LHCN-M2 (cell line): ENCODE measurements at places on chromosomes 5 and 9.

DNA sequence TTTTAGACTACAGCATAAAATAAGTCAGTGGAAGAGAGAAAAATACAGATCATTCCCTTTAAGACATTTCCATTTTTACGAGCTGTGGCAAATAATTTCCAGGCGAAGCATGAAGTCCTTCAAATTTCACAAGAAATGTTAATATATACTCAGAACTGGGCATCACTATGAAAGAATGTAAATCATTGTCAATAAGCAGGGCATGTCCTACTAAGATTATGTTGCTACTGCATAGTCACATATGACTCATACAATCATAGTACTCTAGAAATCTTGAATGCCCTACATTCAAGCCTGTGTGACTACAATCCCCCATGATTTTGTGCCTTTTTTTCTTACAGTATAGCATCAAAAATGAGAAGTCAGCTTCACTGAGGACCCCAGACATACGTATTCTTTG lies 485.2 kb upstream of the FTMT start:
- DNase-seq = peak; percentile 1

- DNase-seq = no peak
Observed at GRCh38 chr5:144457160-144457559, 286.5 kb downstream of the KCTD16 start.

DNA sequence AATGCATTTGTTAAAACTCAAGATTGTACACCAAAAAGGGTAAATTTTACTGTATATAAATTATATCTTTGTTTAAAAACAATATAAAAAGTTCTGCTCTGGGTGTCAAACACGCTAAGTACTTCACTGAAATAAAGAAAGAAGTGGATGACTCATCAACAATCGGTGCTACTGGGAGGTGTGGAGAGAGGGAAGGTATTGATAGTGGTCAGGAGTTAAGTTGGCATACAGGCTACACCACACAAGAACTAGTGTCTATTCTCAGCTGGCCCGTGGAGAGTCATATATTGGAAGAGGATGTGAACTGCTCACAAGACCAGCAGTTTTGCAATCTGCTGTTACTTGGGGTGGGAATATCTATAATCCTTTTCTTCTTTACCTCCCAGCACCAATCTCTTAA lies 145.7 kb upstream of the TRPC7 start:
- DNase-seq = no peak

DNA sequence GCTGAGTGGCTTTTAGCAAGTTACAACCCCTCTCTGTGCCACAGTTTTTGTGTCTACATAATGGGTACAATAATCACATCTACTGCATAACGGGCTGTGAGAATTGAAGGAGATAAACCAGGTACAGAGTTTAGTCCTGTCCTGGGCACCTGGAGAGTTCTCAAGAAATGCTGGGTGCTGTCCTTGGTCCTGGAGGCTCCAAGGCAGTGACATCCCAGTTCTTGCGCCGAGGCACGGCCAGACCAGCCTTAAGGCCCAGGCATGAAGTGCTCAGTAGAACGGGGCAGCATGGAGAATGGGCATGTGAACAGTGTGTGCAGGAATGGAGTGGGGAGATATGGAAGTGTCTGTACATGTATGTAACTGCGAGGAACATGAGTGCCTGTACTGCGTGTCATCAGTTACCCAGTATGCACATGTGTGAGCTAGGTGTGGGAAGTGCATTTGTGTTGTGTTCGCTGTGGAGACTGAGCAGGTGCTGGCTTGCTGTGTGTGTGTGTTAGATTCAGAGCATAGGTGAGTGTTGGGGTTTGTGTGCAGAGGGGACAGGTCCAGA lies 6.3 kb upstream of the UNC5A start:
- DNase-seq = no peak

GRCh38 chr5:157598350-157598936 lies 22.9 kb upstream of the ADAM19 start:
- no peak for DNase-seq

- DNase-seq = no peak
Observed at GRCh38 chr9:124500796-124501611, 6.2 kb downstream of the NR5A1 start.

- no peak for DNase-seq
Observed at GRCh38 chr5:161685461-161685860, at the start of gene GABRA6. Gene GABRA6 (plus strand): TSS chr5:161685721. CDS start chr5:161685990, 269 bp downstream.

DNA sequence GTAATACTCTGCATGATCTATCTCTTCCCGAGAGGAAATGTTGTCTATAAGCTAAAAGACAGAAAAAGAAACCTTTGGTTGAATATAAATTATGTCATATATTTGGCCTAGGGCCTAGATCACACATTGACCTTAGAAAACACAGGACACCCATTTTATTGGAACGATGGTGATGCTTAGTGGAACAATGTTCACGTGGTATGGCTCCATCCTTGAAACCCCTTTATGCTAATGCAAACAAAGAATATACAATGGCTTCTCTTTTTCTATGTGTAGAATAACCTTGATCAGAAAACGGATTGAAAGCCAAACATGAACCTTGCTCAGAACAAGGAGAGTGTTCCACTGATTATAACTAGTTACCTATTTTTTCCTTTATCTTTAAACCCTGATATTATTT lies 24.5 kb downstream of the MRPS27 start:
- no peak for DNase-seq

GRCh38 chr5:7221041-7221440 lies 174.9 kb upstream of the ADCY2 start:
- DNase-seq = no peak

DNA sequence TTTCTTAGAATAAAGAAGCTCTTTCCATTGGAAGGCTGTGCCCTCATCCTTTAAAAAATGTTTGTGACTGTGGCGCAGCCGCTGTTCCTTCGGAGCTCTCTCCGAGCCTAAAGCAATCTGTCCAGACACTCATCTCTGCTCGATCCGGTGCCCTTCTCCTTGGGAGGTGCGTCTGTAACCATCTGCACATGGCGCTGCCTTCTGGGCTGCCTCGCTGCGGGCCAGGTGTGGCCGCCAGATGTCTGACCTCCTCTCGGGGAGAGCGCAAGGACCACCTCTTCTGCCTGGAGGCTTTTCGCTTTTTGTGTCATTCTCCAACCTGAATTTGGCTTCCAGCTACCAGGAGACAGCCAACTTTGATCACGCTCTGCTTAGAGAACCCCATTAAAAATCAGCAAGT lies 153.4 kb upstream of the PTCH1 start:
- DNase-seq = no peak

DNA sequence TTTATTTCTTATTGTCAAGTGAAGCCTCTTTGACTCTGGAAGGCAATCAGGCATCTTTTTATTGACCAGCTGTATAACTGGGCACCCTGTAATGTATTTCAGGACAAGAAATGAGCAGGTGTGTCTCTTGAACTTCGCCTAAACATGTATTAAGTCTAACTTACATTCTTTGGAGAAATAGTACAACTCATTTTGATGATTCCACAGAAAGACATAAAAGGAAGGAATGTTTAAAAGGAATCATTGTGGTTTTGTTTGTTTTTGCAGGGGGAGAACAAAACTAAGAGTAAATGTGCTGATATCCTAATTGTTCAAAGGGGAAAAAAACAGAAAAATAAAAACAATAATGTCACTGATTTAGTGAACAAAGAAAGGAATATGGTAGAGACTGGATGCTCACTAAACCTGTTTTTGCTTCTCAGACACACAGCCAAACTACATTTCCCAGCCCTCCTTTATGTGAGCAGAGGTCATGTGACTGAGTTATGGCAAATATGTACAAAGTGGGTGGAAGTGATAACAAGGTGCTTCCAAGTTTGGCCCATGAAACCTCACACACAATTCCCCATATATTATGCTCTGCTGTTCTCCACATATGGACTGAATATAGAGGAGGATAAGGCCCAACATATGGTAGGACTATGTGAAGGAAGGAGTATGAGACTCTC lies 150.6 kb upstream of the ACOT12 start:
- peak; percentile 4 for DNase-seq

DNA sequence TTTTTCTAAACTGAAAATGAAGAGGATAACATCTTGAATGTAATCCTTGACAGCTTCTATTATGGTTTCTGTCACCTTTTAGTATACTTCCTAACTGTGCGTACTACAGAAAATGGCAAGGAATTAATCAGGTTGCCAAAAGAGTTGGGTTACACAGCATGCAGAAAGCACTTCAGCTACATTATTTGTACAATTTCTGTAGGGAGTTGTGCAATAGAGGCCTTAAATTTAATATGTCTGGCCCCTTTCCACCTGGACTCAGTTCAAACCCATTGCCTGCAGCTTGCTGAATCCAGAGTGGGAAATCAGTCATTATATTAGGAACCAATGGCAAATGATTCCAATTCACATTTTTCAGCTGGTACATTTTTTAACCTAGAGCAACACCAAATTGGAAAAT lies 549.7 kb downstream of the CSNK1G3 start:
- DNase-seq = peak; percentile 58
